Kidney glomerular epithelial cell (primary cell): ENCODE measurements at places on chromosomes 2 and 18.

- no peak for DNase-seq
Observed at GRCh38 chr2:78024996-78025395, 502.8 kb upstream of the LRRTM4 start.

DNA sequence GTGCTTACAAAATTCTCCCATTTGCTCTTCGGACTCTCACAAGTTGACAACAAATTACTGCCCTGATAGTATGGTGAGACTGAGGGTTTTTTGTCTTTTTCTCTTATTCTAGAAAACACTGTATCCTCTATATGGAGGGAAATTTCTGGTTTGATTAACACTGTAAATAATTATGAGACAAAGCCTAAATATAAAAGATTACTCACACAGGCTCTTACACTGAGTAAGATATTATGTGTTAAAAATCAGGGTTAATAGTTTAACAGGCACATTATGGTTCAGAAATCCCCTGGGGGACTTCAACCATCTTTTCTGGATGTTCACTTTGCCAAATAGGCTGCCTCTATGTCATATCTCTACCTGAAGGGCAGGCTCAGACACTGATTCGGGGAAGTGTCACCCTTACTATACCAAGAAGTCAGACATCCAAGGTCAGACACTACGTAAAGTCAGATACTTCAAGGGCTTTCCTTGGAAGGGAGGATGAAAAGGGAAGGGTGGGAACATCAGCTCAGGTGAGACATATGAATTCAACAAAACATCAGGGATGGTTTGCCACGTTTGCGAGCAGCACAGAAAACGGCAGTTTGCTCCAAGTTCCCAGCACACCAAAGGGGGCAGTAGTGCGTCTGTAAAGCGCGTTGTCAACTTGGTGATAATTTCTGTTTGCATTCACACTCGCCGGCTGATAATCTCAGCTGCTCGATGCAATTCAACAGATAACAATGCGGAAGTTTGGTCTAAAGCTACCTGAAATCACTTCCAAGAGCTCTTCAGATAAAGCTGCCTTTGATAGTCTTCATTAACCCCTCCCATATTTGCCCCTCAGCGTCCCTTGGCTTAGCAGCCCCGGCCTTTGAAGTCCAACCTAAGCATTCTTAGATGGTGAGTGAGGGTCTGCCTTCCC lies 972 bp upstream of the RASGRP3 start:
- DNase-seq = peak; percentile 84

DNA sequence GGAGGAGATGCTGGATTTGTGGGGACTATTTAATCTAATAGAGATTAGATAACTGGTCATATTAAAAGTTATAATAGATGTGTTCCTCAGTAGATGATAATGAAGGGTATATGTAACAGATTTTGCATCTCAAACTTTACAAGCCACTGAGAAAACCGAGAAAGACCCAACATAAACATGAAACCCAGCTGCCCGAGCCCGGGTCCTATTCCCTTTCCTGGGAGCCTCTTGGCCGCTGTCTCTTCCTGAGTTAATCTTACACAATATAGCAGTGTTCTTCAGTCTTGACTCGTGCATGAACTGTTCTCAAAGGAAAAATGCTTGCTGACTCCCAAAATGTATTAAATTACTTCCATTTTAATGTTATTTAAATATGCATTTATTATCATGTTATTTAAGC lies 94.5 kb downstream of the COPS8 start:
- no peak for DNase-seq

GRCh38 chr2:207385903-207386302 lies 143.9 kb upstream of the CREB1 start:
- peak; percentile 52 for DNase-seq

DNA sequence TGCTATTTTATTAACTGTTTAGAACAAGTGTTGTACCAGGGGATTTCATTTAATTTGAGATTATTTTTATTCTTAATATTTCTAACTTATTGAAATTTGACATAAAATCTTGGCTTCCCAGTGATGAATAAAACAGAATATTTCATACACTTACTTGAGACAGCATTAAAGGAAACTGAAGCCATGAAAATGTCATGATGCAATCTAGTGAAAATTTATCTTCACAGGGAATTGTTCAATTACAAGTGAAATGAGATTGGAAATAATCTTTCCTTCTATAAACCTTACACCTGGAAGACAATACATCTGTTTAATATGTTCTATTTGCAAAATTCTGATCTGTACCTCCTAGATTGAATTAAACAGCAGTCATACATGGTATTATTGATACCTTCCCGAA lies 511.0 kb upstream of the CDH7 start:
- no peak for DNase-seq

- no peak for DNase-seq
Observed at GRCh38 chr2:37858725-37859267, 66.3 kb upstream of the RMDN2 start.

DNA sequence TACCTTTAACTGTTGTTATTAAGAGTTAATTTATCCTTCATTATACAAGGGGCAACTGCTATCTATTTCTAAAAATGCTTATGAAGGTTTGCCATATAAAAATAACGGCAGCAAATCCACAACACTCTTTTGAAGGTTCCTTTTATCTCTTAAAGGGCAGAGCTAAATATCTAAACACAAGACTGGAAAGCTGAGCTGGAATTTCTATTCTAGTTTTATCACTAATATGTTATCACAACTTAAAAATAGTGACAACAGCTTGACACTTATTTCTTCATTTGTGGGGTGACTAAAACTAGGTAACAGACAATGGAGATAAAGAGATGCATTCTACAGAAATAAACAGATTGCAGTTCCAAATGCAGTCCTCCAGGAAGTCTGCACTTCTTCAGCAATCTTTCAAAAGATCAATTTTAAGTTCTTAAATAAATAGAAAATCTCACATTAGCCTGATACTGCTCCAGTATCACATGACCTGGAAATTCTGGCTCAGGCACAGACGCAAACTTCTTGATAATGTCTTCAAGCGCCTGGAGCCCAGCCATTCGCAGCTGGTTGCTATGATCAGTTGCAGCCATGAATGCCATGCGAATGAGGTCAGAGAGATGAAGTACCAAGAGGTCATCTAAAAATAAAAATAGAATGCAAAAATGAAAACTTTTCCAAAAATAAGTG lies 54.0 kb upstream of the STRN start:
- DNase-seq = peak; percentile 1

- no peak for DNase-seq
Observed at GRCh38 chr2:240655931-240656886, 26.5 kb downstream of the AQP12B start.

DNA sequence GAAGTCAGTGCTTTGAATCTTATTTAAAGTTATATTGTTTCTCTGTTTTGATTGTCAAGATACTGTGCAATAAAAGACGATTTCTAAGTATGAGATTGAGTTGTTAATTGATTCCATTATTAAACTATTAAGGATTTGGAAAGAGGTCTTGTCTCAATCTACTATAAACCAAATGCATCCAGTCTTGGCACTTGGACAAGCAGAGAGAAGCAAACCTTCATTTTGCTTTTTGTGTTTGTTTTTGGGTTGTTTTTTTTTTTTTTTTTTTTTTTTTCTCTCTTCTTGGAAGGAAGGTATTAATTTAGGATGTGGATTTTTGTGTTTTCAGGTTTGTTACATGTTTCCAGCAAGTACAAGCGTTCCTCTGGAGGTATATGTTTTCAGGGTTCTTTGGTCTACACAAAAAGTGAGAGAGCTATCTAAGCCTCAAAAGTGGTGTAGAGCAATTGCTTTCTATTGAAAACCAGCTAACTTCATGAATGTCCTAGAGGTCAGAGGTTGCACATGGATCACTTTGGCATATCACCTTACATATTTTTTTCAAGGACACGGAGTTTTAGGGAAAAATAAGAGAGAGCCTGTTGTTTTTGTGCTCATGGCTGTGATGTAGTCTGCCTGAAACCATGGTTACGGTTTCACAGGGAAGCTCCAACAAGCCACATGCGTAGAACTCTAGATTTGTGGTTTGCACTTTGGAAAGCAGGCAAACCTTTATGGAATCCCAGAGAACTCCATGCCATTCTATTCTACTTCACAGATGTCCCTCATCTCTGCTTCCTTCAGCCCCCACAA lies 1.8 kb downstream of the PRKCE start:
- no peak for DNase-seq

GRCh38 chr2:86038291-86039081 lies 67.2 kb downstream of the POLR1A start:
- DNase-seq = no peak

DNA sequence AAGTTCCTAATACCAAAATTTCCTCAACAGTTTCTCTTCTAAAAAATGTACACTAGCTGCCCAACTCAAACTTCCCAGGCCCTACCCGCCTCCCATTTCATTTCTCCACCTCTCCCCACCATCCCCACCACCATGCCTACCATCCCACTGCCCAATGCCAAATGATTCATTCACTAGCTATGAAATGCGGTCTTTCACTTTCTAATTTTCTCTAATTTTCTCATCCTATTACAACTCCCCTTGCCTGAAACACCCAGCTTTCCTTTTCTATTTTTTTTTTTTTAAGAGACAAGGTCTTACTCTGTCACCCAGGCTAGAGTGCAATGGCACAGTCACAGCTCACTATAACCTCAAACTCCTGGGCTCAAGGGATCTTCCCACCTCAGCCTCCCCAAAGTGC lies 38.4 kb downstream of the KIDINS220 start:
- DNase-seq = no peak

DNA sequence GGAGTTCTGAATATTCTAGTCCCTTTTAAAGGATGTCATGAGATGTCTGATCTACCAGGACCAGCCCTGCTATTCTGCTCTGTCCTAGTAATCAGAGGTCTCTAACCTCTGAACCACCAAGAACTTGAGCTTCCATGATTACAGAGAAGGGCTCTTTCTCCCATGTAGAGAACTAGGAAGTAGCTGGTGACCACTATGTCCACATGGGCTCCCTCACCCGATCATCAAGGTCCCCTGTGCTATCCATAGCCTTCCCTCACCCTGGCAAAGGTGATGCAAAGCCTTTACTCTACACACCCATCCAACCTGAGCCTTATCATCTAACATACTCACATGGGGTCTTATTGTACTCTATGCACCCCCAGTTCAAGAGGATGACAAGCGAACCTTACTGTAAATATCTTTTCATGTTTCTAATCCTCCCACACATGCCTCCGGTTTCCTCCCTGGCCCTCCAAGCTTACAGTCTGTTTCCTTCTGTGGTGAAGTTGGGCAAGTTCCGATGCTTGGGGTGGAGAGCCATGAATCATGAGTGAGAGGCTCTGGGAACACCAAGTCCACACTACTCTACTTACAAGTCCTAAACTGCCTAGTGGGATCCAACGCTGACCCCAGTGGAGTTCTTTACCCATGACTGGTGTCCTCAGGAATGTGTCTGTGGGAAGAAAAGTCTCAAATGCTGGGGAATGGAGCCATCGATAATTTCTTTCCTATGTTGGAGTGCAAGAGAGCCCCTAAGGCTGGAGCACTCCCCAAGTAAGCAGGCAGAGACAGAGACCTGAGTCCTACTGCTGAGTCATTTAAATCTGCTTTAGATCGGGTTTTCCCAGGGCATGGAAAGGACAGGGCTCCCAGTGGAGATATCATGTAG lies 73.3 kb upstream of the KLF7 start:
- peak; percentile 95 for DNase-seq

GRCh38 chr18:30588673-30589164 lies 453.8 kb downstream of the DSC3 start:
- DNase-seq = no peak

GRCh38 chr2:52036853-52037252 lies 1004.9 kb upstream of the NRXN1 start:
- no peak for DNase-seq

GRCh38 chr2:202847693-202848524 lies 23.7 kb downstream of the ICA1L start:
- DNase-seq = no peak

DNA sequence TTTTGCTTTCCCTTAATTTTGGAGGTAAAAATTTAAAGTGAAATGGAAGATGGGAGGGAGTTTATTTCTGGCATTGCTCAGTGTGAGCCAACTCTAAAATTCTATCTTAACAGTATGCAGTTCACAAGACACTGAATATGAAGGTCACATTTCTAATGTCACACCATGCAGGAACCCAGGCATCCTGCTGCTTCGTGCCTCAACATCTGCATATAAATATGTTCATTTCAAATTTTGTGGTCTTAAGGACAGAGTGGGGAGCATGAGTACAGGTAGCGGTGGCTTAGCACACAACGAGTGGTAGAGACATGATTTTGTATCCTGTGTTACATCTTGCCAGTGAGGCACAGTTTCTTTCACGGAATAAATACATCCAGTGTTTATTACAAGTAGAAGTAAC lies 102.4 kb downstream of the ARL4C start:
- DNase-seq = no peak

GRCh38 chr2:177543007-177543760 lies 150.6 kb downstream of the AGPS start:
- no peak for DNase-seq

GRCh38 chr2:29394311-29394980 lies 279.2 kb downstream of the CLIP4 start:
- no peak for DNase-seq

GRCh38 chr2:122315306-122315705 lies 559.9 kb downstream of the TSN start:
- DNase-seq = no peak

- DNase-seq = peak; percentile 55
Observed at GRCh38 chr2:70084973-70085710, 2.1 kb upstream of the PCBP1 start.

- no peak for DNase-seq
Observed at GRCh38 chr2:128311216-128311754, 7.4 kb downstream of the HS6ST1 start.

- no peak for DNase-seq
Observed at GRCh38 chr18:77393519-77393918, 143.9 kb downstream of the GALR1 start.

DNA sequence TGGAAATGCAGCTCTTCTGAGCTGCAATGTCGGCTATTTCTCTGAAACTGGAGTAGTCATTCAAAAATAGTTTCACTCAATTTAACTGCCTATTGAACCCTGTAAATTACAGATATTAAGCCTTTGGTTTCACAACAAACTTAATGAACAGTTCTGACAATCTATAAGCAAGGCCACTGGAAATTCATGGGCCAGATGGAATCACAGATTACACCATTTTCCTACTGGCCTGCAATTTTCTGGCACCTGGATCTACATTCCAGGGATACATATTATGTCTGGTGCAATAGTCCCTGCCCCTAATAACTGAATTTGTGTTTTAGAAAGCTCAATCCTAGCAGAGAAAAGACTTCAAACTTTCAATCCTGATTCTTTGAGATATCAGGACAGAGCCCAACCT lies 551.7 kb downstream of the RNF144A start:
- DNase-seq = no peak
